ENCODE measurements at places on chromosomes 3 and 15.

- no peak for DNase-seq
Observed at GRCh38 chr15:61137105-61137792, 91.9 kb downstream of the RORA start.

- no peak for DNase-seq
Observed at GRCh38 chr3:153595186-153595815, 433.3 kb downstream of the RAP2B start.

DNA sequence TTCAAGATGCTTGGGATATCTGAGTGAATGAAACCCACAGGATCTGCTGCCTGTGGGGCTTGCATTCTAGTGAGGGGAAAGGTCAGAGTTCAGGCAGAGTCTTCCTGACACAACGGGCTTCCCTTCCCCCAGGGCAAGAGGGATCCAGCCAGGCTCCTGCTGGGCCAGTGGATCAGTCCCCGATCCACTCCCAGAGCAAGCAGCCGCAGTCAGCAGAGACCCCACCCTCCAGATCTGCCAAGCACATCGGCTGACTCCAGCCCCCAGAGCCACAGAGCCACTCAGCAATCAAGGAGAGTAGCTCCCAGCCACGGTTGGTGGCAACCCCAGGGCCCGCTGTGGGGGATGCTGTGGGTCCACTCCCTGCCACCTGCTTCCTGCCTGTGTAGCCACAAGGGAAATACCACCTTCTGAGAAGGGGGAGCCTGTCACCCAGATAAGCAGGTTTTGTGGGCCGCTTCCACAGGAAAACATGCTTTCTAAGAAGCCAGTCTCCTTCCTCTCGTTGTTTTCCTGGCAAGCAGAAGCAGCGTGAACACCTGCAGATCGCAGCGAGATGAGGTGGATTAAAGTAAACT, 44.9 kb downstream of the CPN2 start:
- peak; percentile 28 for DNase-seq

- DNase-seq = no peak
Observed at GRCh38 chr3:45034612-45035252, 8.6 kb downstream of the CLEC3B start.

DNA sequence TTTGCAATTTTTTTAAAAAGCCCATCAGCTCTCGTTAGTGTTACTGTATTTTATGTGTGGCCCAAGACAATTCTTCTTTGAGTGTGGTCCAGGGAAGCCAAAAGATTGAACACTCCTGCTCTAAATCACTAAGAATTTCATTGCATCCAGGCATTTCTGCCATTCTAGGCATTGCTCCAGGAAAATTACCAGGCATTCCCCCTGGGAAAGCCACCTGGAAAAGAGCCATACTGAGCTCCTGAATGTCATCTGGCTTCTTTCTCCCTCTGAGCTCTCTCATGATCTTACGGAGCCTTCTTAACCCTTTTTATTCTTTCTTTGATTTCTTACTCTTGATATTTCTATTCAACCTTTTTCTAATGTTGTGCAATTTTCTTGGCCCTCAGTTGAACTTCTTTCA, 202.2 kb downstream of the DOCK3 start:
- DNase-seq = no peak

GRCh38 chr15:79071901-79072300, 18.7 kb downstream of the RASGRF1 start:
- DNase-seq = no peak

- DNase-seq = no peak
Observed at GRCh38 chr3:159798951-159799350, 189.7 kb upstream of the IL12A start.

DNA sequence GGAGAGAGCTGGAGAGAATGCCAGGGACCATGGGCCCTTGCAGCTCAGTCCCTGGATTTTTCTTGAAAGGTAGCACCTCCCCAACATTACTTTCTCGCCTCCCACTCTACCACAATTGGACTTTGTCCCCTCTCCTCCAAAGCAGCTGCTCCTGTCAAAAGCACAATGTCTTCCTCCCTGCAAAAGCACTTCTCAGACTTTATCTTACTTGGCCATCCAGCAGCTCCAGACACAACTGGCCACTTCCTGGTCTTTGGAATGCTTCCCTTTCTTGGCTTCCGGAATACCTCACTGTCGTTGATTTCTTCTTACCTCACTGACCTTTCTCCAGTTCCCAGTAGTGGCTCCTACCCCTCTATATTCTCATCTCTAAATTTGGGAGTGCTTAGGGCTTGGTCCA, 134.6 kb upstream of the PROK2 start:
- DNase-seq = no peak

DNA sequence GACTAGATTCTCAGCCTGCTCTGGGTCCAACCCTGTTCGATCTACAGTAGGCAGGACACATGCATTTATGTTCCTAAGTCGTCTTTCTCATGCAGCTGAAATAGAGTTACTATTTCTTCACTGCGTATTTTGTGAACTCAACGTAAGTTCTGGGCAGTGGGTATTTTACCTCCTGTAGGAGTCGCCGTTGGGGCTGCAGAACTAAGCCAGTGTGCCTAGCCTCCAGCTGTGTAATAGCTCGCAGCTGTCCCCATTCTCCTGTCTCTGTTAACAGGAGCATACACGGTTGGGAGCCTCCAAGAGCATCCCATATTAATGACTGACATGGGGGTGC, 58.4 kb upstream of the HRH1 start:
- DNase-seq = no peak

DNA sequence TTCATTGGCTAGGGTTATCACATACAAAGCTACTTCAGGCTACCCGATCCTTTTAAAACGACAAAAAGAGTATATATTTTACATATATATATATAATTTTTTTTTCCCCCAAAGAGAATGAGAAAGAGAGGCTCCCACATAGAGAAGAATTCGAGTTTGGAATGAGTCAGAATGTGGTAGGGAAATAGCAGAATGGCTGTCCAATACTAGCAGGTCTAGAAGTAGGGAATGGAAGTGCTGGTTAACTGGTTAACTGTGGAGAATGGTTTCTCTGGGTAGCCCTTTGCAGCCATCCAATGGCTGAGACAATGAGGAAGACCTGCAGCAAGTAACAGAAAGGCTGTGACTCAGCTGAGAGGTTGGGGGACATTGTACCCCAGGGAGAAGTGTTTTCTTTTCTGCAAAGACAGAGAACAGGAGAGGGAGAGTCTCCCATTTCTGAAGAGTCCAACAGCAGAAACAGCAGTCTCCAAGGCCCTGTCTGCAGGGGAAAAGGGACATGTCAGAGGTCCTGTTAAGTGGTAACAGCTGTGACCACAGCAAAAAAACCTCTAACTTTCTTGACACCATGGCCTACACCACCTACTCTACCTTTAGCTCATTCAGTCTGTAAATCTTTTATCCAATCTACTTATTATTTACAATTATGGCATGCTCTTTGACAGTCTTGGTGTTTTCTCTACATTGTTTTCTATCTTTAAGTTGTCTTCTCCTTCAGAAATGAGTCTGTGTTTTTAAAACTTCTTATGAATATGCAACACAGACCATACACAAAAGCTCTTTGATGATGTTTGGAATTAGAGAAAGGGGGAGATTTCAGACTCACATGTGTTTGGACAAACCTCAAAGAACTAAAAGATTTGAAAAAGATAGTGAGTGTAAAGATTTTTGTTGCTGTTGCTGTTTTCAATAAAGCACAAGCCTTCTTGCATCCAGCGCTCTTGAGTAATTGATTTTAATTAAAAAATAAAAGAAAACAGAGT, 116.1 kb upstream of the SLC7A14 start:
- no peak for DNase-seq

DNA sequence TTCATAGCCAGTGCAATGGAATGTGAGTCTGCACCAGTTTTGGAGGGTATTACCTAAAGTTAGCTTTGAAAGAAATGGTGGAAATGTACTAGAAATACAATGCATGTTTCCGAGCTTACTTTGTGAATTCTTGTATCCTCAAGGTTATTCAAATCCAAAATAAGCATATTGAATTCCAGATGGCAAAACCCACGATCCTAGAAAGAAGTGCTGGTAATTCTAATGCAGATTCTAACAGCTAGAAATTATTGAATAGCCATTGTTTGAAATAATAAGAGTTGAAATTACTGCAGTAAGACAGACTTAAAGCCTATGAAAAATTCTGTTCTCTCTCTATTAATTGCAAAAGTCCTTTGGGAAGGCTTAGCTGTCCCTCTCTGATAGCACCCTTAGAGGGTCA, 258.4 kb downstream of the CHL1 start:
- no peak for DNase-seq

- DNase-seq = no peak
Observed at GRCh38 chr3:18812316-18812715, 336.0 kb upstream of the KCNH8 start.

DNA sequence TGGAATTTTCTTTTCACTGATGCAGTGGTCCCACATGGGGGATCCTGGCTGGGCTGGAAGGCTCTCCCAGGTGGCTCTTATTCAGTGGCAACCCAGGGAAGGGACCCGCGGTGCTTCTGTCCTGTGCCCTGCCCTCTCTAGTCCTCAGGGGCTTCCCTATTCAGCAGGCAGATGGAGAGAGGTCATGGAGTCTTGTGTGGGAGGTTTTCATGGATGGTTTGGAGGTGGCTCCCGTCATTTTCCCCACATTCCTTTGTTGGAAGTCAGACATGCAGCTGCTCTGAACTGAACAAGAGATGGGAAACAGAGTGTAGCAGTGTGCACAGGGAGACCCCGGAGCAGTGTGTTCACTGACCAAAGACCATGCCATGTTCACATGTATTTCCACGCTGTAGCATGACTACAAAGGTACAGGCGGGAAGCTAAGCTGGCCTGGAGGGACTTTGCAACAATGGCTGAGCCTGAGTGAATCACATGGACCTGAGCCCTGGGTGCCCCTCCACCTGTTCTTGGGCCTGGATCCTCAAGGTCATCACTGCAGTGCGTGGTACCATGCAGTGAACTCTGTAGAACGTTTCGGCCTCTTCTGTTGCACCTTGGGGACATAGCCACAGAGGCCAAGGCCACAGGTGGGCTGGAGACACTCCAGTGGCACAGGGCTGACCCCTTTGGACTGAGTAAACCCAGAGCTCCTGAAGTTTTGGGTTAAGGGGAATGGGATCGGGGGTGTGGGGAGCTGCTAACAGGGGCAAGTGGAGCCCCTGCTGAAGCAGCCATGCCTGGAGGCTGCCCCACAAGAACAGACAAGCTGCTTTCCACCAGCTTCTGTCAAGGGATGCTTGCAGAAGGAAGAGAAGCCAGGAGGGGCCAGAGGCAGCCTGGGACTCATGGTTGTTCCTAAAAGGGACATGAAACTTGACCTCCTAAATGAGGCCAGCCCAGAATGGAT, 123.0 kb downstream of the ASB7 start:
- DNase-seq = no peak

GRCh38 chr15:61393524-61393923, 164.4 kb upstream of the RORA start:
- no peak for DNase-seq

GRCh38 chr15:37981775-37982174, 47.3 kb downstream of the TMCO5A start:
- DNase-seq = no peak

DNA sequence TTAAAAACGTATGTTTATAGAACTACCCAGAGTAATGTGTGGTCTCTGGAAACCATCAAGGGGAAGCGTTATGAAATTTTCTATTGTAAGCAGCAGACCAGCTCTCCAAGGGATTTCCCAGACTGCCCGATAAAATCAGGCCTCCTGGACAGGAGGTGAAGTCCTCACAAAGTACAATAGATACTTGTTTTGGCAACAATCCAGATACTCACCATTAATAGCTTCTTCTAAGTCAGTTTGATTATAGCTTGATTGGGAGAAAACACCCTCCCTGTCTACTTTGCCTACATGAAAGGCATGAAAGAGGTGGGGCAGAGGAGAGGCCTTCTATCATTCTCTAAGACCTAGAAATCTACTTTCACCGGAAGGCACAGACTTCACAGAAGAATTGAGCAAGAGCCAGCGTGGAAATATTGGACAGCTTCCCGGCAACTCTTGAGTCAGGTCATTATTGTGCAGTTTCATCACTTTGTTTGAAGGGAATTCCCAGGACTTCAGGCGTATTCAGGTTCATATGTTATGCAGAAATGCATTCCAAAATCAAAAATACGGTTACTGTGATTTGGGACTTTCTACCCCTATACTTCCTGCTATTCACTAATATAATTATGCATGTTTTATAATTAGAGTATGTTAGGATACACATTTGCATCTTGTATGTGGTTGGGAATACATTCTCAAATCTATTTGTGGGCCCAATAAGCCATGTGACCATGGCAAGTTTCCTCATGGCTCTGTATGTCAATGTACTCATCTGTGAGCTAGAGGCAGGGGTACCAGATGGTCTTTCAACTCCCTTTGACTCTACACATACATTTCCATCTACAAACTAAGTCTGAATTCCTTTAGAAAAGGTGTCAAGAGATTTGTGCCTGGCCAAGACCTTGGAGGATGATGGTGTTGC, 103.5 kb downstream of the CD47 start:
- DNase-seq = no peak

- DNase-seq = no peak
Observed at GRCh38 chr3:150936693-150937092, 31.5 kb upstream of the MINDY4B start.

GRCh38 chr3:194095464-194095863, 40.5 kb upstream of the HES1 start:
- no peak for DNase-seq

- DNase-seq = no peak
Observed at GRCh38 chr15:63030101-63030551, 12.4 kb upstream of the TPM1 start.

DNA sequence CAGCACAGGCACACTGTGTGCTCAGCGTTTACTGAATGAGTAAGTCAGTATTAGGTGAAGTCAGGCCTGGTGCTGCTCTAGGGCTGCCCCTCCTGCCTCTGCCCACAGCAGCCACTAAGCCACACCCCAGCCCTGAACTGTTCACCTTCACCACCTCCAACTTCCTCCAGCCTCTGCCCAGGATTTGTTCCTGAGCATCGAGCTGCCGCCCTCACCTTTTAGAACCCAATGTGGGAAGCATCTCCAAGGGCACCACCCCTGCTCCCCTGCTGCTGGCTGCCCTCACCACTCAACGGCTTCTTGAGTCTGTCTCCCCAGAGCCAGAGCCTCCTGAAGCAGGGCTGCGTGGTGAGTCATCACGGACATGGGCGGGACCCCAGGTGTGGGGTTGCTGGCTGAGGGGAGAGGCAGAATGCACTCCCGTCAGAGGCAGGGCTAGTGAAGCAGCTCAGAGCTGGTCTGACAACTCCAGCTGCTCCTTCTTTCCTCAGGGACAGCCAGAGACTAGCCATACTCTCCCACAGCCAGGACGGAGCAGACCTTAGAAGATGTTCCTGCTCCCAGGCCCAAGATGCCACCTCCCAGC, 5.8 kb downstream of the HYAL2 start:
- DNase-seq = peak; percentile 65

- no peak for DNase-seq
Observed at GRCh38 chr3:44529927-44530326, 25.1 kb upstream of the ZKSCAN7 start.

- no peak for DNase-seq
Observed at GRCh38 chr3:37599779-37600178, 261.9 kb upstream of the CTDSPL start.

Measured in stimulated activated CD4-positive, alpha-beta T cell treated with anti-CD3 and anti-CD28 coated beads, Interleukin-4, amount 100 ng/mL, for 24 hours (primary cell).